ENCODE measurements at places on chromosomes 6 and 20. TPM values are rescaled to one million over a fixed set of nuclear protein-coding genes. Genes with fewer than 3 reads are reported as not detected.

GRCh38 chr6:134082191-134082590, 29.8 kb upstream of the SLC2A12 start:
- no peak for DNase-seq

GRCh38 chr6:125655511-125655910, 93.9 kb upstream of the HEY2 start:
- DNase-seq = no peak

GRCh38 chr20:19712721-19713260, 45.3 kb upstream of the RIN2 start:
- DNase-seq = no peak

GRCh38 chr20:57261457-57262251, 4.8 kb downstream of the BMP7 start:
- no peak for DNase-seq

GRCh38 chr6:119584088-119584487, 234.5 kb upstream of the MAN1A1 start:
- no peak for DNase-seq

GRCh38 chr6:44202332-44202971, 14.3 kb upstream of the MYMX start:
- DNase-seq = no peak

DNA sequence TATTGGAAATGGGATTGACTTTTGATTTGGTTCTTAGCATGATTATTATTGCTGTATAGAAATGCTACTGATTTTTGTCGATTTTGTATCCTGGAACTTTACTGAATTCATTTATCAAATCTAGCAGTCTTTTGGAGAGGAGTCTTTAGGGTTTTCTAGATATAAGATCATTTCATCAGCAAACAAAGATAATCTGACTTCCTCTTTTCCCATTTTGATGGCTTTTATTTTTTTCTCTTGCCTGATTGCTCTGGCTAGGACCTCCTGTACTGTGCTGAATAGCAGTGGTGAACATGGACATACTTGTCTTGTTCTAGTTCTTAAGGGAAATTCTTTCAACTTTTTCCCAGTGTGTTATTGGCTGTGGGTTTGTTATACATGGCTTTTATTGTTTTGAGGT, 64.6 kb downstream of the ZC2HC1B start:
- no peak for DNase-seq

DNA sequence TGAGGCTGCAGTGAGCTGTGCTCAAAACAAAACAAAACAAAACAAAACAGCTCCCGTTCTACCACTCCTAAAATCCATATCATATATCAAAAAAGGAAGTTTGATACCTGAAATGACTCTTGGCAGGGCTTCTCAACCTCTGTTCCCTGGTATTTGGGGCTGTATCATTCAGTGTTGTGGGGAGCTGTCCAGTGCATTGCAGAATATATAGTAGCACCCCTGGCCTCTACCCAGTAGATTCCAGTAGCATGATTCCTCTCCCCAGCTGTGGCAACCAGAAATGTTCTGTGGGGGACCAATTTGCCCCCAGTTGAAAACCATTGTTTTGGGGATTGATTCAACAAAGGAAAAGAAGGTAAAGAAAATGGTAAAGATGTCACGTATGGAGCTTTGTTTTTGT, 238.9 kb downstream of the PRL start:
- DNase-seq = no peak

The PTCHD4 gene
- 1.8 TPM for polyA plus RNA-seq

The ATAT1 gene
- polyA plus RNA-seq = 32.2 TPM

The FAM83C gene
- polyA plus RNA-seq = not detected

The SOBP gene
- polyA plus RNA-seq = 14.1 TPM

The RAD21L1 gene
- not detected for polyA plus RNA-seq

Data from left renal cortex interstitium (tissue), 4 donors.